ENCODE measurements at places on chromosomes 12 and 14.

GRCh38 chr14:51581017-51581881 is 70.5 kb upstream of the FRMD6 start:
- no peak for DNase-seq

DNA sequence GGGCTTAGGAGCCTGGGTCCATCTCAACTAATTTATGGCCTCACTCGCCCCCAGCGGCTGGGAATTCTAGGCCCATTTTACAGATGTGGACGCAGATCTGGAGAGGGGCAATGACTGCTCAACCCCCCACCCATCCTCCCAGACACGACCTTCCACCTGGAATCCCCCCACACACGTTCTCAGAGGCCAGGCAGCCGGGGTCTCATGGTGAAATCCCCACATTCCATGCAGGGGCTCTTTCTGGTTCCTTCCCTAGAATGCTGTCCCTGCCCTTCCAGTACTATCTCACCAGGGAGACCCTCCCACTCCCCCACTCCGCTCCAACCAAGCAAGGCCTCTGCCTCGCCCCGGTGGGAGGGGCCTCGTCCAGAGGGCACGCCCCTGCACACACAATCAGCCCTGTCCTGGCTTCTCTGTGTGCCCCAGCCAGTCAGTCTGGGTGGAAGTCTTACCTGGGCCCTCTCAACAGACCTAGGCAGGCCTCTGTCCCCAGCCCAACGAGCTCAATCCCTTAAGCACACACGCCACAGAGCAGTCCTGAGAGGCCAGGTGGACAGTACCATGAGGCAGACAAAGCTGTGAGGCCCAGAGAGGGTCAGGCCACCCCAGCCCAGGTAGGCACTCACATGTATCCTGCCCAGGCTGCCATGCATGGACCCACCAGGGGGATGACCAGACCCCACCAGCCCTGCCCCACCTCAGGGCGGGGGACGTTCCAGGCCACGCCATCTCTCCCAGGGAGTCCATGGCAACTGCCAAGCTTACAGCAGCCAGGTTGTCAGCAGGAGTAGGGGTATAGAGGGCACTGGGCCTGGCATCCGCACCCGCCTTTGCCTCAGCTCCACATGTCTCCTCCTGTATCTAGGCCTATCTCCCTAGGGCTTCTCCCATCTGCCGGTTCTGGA is 1.3 kb upstream of the ANKRD9 start:
- DNase-seq = no peak

GRCh38 chr12:120115692-120116440 is 687 bp downstream of the RAB35 start:
- no peak for DNase-seq

DNA sequence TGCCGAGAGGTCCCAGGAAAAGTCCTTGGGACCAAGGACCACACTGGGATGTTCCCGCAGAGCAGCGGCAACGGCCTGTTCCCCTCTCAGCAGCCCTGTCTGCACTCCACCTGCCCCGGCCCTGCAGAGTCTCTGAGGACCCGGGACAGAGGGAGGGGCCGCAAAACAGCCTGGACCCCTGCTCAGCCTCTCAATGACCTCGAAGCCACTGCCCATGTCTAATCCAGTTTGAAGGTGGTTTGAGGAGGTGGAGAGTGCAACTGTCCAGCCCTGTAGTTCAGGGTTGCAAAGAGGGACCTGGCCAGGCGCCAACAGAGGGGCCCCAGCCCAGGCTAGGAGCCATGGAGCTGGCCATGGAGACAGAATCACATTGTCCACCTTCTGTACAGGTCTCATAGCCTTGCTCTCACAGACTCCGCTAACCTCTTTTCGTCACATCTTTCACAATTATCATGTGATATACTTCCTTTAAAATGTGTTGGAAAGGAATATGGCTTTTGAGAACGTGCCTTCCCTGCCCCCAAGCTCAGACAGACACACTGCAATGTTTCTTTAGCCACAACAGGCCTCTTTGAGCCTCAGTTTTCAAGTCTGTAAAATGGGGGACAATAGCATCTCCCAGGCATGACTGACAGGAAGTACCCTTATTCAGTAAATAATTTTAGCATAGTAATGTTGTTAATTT is 49.3 kb downstream of the ACTN1 start:
- DNase-seq = no peak

- DNase-seq = no peak
Measured at GRCh38 chr12:19652386-19652785, 213.1 kb downstream of the AEBP2 start.

DNA sequence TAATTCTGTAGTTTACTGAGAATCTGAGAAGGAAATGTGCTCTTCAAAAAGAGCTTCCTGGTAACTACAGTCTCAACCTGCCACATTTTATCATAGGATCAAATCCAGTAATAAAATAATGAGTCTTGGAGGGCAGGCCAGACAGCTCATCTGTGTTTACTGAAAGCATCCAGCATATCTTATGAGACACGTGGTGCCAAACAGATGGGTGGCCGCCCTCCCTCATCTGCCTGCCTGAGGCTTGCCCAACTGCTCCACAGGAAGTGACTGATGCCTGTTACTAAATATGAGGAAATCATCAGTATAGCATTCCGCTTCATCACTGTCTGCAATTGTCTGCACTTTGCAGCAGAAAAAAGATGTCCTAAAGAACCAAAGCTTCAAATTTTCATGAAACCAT is 13.5 kb downstream of the DHRS7 start:
- DNase-seq = no peak

- no peak for DNase-seq
Measured at GRCh38 chr12:107593713-107594381, 91.8 kb upstream of the PWP1 start.

GRCh38 chr12:96907671-96908422 is 790 bp downstream of the NEDD1 start:
- no peak for DNase-seq
